ENCODE measurements at places on chromosomes 11 and 22. TPM values are rescaled to one million over a fixed set of nuclear protein-coding genes. Genes with fewer than 3 reads are reported as not detected.

DNA sequence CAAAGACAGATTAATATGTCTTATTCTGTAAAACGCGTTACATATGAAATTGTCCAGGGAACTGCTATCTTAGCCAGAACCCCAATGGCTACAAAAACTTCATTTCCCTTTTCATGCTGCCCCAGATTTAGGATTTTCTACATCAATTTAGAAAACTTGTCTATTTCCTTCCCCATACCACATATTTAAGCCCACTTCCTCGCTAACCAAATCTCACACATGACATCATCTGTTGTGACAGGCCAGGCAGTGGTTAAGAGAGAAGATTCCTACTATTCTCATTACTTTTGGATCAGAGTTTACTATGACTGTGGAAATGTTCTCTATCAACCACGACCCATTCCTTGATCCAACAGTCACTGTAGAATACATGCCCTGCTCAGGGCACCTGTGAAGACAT, 15.9 kb downstream of the CCDC82 start:
- no peak for DNase-seq

- no peak for DNase-seq
Measured at GRCh38 chr11:99098751-99099150, 78.0 kb downstream of the CNTN5 start.

DNA sequence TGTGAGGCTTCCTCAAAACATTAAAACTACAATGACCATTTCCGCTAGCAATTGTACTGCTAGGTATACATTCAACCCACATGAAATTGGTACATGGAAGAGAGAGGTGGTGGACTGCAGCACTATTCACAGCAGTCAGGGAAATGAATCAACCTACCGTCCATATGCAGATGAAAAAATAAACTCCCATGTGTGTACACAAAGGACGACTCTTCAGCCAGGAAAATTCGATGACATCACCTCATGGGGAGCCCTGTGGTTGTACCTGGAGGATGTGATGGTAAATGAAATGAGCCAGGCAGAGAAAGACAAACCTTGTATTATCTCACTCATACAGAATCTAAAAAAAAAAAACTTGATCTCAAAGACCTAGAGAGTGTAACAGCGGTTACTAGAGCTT, 23.3 kb downstream of the RFPL3 start:
- peak; percentile 84 for DNase-seq

Gene GAB4
- not detected for total RNA-seq

Gene CASP5
- not detected for total RNA-seq

All from lung microvascular endothelial cell (primary cell).